ENCODE measurements at places on chromosomes 4 and X. TPM values are rescaled to one million over a fixed set of nuclear protein-coding genes. Genes with fewer than 3 reads are reported as not detected.

- DNase-seq = peak; percentile 19
- no peaks in the 10 kb centered on the region for H3K27me3 ChIP-seq
- no peak overlapping the region for H3K4me3 ChIP-seq
Observed at GRCh38 chrX:1528884-1529203, 8.1 kb downstream of the P2RY8 start.

DNA sequence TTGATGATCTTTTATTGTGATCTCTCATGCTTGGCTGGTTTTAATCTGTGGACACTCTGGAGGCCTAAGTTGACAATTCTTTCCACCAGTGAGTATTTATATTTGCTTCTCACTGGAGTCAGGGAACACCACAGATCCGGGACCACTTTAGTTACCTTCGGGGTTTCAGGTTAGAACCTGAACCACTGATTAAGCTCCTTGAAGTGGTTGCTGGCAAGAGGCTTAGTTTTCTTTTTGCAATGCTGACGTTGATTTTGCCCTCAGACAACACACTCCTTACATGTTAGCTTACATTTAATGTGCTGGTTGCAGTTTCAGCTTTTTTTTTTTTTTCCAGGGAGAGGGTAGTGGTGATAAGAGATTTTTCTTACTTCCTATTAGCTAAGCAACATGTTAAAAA lies 10.5 kb upstream of the ZNF330 start:
- no peaks in the 10 kb centered on the region for H3K36me3 ChIP-seq
- H3K27ac ChIP-seq = no peak overlapping the region
- DNase-seq = no peak
- H3K4me3 ChIP-seq = no peak overlapping the region
- H3K4me1 ChIP-seq = no peaks in the 10 kb centered on the region

- peaks cover 5% of the 10 kb centered on the region for H3K4me1 ChIP-seq
- H3K27me3 ChIP-seq = no peaks in the 10 kb centered on the region
- no peak overlapping the region for H3K4me3 ChIP-seq
- no peak overlapping the region for H3K27ac ChIP-seq
Observed at GRCh38 chrX:1449036-1449822, 3.5 kb downstream of the ASMTL start.

DNA sequence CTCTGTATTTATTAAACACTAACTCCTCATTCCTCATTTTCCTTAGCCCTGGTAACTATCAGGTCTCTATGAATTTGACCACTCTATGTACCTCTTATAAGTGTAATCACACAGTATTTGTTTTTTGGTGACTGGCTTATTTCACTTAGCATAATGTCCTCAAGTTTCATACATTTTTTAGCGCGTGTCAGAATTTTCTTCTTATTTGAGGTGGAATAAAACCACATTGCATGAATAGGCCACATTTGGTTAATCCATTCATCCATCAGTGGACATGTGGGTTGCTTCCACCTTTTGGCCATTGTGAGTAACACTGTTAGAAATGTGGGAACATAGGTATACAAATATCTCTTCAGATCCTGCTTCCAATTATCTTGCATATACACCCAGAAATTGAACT lies 341.2 kb upstream of the BOD1L1 start:
- no peak overlapping the region for H3K27ac ChIP-seq
- DNase-seq = no peak
- H3K4me1 ChIP-seq = peaks cover 56% of the 10 kb centered on the region

DNA sequence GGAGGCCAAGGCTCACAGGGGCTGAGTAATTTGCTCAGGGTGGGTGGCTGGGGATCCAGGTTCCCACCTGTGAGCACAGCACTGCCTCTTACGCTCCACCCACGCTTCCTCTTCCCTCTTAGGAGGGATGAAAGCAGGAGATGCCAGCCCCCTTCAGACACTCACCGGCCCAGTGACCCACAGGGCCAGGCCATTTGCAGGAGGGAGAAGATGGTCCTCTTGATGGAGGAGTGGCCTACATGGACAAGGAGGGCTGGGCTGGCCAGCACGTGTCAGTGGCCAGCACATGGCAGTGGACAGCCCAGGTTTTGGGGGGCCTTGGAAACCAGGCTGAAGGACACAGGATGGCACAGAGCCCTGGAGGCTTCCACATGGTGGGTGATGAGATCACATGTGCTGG lies 108.1 kb upstream of the PSAPL1 start:
- no peaks in the 10 kb centered on the region for H3K36me3 ChIP-seq
- no peaks in the 10 kb centered on the region for H3K4me1 ChIP-seq
- H3K27ac ChIP-seq = no peak overlapping the region
- no peaks in the 10 kb centered on the region for H3K27me3 ChIP-seq

GRCh38 chrX:3697701-3698279 lies 15.7 kb downstream of the PRKX start:
- no peaks in the 10 kb centered on the region for H3K36me3 ChIP-seq
- H3K27me3 ChIP-seq = no peaks in the 10 kb centered on the region
- peak overlapping the region; percentile 56 for H3K4me3 ChIP-seq
- peak overlapping the region; percentile 95 for H3K27ac ChIP-seq

- H3K27ac ChIP-seq = no peak overlapping the region
- no peak for DNase-seq
- H3K27me3 ChIP-seq = peaks cover 27% of the 10 kb centered on the region
- H3K36me3 ChIP-seq = no peaks in the 10 kb centered on the region
- H3K4me1 ChIP-seq = no peaks in the 10 kb centered on the region
Observed at GRCh38 chr4:161653697-161654096, 510.1 kb downstream of the FSTL5 start.

GRCh38 chrX:10554612-10555270 lies 65.6 kb downstream of the MID1 start:
- no peak overlapping the region for H3K27ac ChIP-seq
- no peaks in the 10 kb centered on the region for H3K36me3 ChIP-seq
- DNase-seq = no peak
- no peak overlapping the region for H3K4me3 ChIP-seq

GRCh38 chrX:139287155-139287924 lies 243.2 kb upstream of the F9 start:
- H3K36me3 ChIP-seq = no peaks in the 10 kb centered on the region
- no peak for DNase-seq
- no peaks in the 10 kb centered on the region for H3K27me3 ChIP-seq
- no peak overlapping the region for H3K27ac ChIP-seq
- H3K4me3 ChIP-seq = no peak overlapping the region
- no peaks in the 10 kb centered on the region for H3K4me1 ChIP-seq

DNA sequence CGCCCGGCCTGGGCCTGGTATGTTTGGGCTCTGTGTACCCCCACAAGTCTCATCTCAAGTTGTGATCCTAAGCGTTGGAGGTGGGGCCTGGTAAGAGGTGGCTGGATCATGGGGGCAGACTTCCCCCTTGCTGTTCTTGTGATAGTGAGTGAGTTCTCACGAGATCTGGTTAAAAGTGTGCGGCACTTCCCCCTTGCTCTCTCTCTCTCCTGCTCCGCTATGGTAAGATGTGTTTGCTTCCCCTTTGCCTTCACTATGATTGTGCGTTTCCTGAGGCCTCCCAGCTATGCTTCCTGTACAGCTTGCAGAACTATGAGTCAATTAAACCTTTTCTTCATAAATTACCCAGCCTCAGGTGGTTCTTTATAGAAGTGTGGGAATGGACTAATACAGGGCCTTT lies 53.0 kb downstream of the CHST7 start:
- no peaks in the 10 kb centered on the region for H3K36me3 ChIP-seq
- H3K27ac ChIP-seq = no peak overlapping the region
- H3K27me3 ChIP-seq = no peaks in the 10 kb centered on the region
- DNase-seq = no peak

IL21 gene
- total RNA-seq = not detected

AWAT2 gene
- not detected for total RNA-seq

SASH3 gene
- not detected for total RNA-seq

CSAG1 gene
- total RNA-seq = not detected

RHOXF2B gene
- total RNA-seq = not detected

Measured in osteocyte (in vitro differentiated cells).